NCI-H1694 (cell line): ENCODE measurements at places on chromosomes 5 and 9.
A peak's percentile ranks its signal among the peaks of the same experiment; 100 is the strongest.

GRCh38 chr9:99392986-99393385 is 170.9 kb downstream of the SEC61B start:
- DNase-seq, result no peak

GRCh38 chr9:97808415-97808814 is 44.6 kb upstream of the FOXE1 start:
- no peak for DNase-seq

DNA sequence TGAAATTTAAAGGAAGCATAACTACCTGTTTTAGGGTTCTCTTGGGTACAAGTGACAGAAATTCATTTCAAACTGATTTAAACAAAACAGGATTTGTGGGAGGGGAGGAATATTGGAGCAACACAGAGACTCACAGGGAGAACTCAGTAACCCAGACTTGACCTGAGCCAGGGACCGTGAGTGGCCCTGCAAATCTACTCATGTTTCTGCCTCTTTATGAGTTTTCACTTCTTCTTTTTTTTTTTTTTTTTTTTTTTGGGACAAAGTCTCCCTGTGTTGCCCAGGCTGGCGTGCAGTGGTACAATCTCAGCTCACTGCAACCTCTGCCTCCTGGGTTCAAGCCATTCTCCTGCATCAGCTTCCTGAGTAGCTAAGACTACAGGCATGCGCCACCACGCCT is 405.6 kb upstream of the ZNF608 start:
- DNase-seq, result no peak

- no peak for DNase-seq
Observed at GRCh38 chr9:87857948-87858335, 24.7 kb upstream of the SPATA31E1 start.

GRCh38 chr5:148465381-148466235 is 81.8 kb downstream of the FBXO38 start:
- no peak for DNase-seq

- DNase-seq, result no peak
Observed at GRCh38 chr9:125742657-125743056, 4.5 kb upstream of the PBX3 start.

- no peak for DNase-seq
Observed at GRCh38 chr9:131107760-131108159, 11.4 kb downstream of the AIF1L start.

DNA sequence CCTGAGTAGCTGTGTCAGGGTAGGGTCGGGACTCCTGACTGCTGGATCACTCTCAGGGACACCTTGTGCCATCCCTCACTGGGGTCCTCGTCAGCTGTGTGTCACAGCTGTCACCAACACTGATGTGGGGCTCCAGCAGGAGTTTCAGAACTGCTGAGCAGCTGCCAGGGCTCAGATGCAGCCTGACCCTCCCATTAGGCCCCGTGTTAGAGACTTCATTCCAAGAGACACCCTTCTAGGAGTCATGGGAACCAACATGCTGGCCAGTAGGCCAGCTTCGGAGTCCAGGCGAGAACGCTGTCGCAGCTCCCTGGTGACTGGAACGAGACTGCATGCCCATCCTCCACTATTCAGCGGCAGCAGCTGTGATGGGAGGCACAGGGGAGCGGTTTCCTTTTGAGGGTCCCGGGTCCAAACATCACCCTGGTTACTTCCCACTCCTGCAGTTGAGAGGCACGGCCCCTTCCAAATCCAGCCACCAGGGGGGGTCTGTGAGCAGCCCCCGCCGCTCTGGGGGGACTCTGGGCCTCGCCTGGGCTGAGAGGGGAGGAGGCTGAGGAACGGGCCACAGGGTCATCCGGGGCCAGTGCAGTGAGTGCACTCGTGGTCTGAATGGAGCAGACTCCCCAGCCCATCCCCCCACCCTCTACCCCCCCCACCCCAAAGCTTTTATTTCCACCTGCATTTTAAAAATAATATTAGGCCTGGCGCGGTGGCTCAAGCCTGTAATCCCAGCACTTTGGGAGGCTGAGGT is 12.6 kb upstream of the TCF7 start:
- DNase-seq, result peak; percentile 15

- DNase-seq, result peak; percentile 81
Observed at GRCh38 chr5:124677374-124678351, 68.8 kb downstream of the ZNF608 start.

DNA sequence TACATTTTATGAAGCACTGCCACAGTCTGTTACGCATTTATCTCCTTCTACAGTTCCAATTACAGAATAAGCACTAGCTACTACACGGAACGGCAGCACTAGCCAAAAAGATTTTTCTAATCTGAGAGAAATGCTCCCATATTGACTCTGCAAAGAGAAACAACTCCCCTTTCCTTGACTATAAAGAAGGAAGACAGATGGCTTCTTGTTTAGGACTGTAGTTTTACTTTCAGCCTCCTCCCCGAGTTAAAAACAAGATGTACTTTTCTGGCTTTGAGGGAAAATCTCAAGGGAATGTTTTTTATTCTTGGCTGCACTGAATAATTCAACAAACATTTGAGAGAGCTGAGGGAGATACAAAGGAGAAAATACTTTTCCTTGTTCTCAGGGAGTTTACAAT is 1.9 kb upstream of the SLC44A1 start:
- no peak for DNase-seq
